ENCODE measurements at places on chromosomes 12 and 14.

DNA sequence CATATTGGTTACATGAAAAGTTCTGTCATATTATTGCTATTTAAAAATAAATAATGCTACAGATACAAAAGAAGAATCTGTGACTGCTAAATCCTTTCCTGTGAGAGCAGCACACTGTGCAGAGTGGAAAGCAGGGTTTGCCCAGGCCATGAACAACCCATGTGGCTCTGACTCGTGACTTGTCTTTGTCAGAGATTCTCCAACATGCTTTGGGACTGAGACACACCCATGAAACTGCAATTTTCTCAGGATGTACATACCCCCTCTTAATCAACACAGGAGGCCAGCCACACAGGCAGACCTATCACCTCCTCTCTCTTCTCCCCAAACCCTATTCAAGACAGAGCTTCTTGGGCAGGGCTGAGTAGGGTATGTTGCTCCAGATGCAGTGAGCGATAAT lies 96.8 kb upstream of the NTF3 start:
- DNase-seq: no peak

GRCh38 chr14:83416476-83416875 lies 1882.8 kb upstream of the SEL1L start:
- DNase-seq: no peak

DNA sequence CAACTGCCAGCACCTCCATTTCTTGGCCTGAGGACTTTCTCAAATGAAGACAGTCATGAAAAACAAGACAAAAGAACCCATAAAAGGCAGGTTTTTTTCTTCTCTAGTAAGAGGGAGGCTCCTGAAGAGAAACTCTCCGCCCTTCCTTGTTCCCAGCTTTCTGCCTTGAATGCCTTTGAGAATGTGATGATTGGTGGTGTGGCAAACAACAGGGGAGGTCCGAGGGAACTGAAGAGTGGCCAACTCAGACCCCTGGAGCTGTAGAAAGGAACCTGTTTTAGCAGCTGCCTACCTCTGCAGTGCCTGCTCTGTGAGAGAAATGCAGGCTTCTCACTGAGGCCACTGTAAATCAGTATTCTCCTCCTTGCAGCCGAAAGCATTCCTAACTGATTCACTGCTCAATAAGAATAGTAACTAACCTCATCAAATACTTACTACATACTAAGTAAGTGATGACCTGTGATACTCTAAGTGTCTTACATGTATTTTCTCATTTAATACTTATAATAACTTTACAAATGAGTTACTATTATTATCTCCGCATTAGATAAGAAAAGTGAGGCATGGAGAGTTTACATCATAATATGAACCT lies 16.7 kb upstream of the ERC1 start:
- DNase-seq: no peak

DNA sequence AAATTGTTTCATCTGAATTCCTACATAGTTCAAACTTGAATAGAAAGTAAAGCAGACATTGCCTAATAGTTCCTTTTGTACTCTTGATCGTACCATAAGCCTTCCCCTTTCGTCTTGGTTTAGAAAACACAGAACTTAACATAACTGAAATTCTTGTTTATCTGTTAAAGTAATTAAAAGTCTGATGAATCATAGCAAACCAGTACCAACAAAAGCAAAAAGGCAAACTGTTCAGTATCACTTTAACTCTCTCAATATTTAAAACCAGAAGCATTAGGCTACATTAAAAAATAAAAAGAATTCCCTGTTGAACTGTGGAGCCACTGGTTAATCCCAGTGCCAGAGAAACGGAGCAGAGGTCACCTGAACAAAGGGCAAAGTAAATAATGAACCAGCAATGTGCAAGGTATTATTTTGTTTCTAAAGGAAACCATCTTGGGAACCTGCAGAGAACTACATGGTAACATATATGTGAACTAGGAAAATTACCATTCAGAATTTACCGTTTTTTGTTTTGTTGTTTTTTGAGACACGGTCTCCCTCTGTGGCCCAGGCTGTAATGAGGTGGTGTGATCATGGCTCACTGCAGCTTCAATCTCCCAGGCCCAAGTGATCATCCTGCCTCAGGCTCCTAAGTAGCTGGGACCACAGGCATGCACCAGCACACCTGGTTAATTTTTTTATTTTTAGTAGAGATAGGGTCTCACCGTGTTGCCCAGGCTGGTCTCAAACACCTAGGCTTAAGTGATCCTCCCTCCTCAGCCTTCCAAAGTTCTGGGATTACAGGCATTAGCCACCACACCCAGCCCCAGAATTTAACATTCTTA lies 17.1 kb upstream of the HIGD1C start:
- DNase-seq: peak; percentile 49

GRCh38 chr14:67432050-67432564 lies 20.1 kb upstream of the PLEK2 start:
- DNase-seq: no peak

GRCh38 chr12:56581418-56582145 lies 48.5 kb downstream of the BAZ2A start:
- no peak for DNase-seq

- peak; percentile 35 for DNase-seq
Measured at GRCh38 chr12:42779186-42779859, 189.8 kb upstream of the PRICKLE1 start.

GRCh38 chr12:125890971-125891370 lies 825.7 kb downstream of the AACS start:
- DNase-seq: no peak

GRCh38 chr12:20525064-20525610 lies 156.8 kb downstream of the PDE3A start:
- DNase-seq: no peak

Measured in GM03348 (cell line).